Stimulated activated CD8-positive, alpha-beta memory T cell treated with anti-CD3 and anti-CD28 coated beads, Interleukin-4, amount 100 ng/mL, for 4 hours (primary cell): ENCODE measurements at places on chromosomes 3 and 15.

- DNase-seq = peak; percentile 57
Observed at GRCh38 chr15:31326875-31327668, 437 bp downstream of the KLF13 start.

- no peak for DNase-seq
Observed at GRCh38 chr3:69906351-69906966, 93.1 kb upstream of the SAMMSON start.

DNA sequence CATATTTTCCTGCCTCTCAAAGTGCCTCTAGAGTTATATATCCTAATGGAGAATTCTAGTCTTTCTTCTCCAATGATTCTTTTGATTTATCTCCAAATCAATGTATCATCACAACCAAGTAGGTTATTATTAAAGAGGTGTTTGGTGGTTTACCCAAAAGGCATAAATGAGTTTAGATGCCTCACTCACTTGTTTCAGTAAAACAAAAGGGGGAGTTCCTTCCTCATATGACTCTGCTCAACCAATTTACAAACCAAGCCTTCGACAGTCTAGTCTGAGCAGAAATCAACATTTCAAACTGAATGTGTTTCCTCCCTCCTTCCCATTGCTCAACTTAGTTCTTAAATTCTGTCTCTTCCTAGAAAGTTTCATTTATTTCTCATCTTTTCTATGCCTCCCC lies 116.5 kb downstream of the TNIK start:
- DNase-seq = no peak

- DNase-seq = no peak
Observed at GRCh38 chr15:74199297-74199652, 3.3 kb downstream of the STRA6 start.

GRCh38 chr3:98920166-98920565 lies 18.7 kb upstream of the DCBLD2 start:
- DNase-seq = no peak

DNA sequence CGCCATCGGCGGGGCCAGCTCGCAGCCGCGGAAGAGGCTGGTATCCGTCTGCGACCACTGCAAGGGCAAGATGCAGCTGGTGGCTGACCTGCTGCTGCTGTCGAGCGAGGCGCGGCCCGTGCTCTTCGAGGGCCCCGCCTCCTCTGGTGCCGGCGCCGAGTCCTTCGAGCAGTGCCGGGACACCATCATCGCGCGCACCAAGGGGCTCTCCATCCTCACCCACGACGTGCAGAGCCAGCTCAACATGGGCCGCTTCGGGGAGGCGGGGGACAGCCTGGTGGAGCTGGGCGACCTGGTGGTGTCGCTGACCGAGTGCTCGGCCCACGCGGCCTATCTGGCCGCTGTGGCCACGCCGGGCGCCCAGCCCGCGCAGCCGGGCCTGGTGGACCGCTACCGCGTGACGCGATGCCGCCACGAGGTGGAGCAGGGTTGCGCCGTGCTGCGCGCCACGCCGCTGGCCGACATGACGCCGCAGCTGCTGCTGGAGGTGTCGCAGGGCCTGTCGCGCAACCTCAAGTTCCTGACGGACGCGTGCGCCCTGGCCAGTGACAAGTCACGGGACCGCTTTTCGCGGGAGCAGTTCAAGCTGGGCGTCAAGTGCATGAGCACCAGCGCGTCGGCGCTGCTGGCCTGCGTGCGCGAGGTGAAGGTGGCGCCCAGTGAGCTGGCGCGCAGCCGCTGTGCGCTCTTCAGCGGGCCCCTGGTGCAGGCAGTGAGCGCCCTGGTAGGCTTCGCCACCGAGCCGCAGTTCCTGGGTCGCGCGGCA lies 1.8 kb downstream of the TLNRD1 start:
- no peak for DNase-seq

DNA sequence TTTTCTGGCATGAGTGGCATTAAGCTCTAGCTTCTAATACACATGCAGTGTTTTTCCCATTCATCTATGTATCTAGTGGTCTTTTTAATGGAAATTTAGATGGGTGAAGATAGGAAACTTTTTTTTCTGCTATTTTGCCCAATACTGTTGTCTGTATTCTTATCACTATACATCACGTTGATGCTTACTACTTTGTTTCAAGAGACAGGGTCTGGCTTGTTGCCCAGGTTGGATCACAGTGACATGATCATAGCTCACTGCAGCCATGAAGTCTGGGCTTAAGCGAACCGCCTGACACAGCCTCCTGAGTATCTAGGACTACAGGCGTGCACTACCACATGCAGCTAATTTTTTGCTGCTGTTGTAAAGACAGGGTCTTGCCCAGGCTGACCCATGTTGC lies 84.6 kb downstream of the PEAK1 start:
- DNase-seq = no peak

DNA sequence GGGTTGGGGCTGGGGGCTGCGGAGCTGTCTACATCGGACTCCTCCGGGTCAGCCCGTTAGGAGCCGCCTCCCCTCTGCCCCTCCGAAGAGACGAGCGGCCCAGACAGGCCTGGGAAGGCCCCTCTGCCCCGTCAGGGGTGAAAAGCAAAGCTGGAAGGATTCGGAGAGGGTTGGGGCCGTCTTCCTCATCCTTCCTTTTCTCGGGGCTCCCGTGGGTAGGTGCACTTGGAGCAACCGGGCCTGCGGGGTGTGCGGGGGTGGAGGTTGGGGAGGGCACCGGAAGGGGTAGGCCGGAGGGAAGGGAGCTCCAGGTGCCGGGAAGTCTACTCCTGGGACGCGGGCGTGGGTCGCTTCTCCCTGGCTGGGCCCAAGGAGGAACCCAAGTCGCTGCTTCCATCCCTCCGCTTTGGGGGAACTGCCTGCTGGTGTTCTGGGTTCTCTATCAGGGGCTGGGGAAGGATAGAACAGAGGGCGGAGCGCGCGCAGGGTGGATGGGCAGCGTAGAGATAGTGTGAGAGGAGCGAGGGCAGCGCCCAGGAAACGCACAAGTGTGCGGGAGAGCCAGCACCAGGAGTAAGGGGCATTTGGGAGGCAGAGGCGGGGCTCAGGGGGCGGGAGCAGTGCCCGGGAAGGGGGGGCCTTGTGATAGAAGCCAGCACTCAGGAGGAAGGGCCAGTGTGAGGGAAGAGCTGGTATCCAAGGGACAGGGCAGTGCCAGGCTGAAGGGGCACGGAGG lies 590 bp downstream of the POLR2H start:
- peak; percentile 5 for DNase-seq

DNA sequence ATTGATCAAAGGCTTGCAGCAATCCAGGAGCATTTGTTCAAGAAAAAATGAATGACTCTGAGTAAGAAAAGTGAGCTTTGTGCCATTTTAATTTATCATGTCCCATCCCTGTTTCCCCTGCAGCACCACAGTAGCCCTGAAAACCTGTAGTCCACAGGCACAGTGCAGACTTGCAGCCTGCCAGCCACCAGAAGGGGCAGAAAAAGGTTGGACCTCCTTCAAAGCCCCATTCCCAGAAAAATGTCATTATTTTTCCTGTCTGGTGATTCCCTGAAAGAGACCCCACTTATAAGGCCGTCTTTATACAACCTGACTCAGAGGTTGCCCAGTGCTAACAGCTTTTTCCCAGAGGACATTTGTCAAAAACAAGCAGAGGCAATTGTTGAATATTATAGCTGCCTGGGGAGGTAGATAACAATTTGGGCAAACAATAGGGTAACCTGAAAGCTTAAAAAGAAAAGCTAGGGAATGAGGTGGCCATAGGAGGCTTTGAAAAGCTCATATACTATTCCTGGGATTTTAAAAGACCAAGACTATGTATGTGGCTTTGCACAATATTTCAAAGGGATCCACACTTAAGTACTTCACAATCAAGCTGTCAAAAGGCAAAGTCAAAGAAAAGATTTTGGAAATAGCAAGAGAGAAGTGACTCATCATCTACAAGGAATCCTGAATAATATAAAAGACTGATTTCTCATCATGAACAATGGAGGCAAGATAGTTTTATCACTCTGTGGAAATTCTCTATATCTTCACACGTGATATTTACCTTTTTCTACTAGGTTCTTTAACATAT lies 136.8 kb upstream of the PLXNA1 start:
- no peak for DNase-seq

DNA sequence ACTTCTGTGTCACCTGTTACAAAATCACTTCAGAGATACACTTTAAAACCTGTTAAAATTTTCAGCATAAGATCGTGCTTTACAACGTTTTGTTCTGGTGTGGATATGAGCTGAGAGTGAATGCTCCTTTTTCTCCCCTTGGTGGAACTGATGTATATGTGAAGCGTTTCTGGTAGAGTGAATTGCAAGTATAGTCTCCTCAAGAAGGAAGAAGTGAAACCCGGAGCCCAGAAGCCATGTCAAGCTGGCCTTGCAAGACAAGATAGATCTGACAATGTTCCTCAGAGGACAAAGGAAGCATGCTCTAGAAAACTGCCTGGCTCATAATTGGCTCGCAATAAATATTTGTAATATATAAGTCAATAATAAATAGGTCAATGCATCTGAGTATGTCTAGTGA lies 23.6 kb downstream of the SERPINI2 start:
- no peak for DNase-seq

- no peak for DNase-seq
Observed at GRCh38 chr3:25046911-25047771, 380.9 kb upstream of the RARB start.

DNA sequence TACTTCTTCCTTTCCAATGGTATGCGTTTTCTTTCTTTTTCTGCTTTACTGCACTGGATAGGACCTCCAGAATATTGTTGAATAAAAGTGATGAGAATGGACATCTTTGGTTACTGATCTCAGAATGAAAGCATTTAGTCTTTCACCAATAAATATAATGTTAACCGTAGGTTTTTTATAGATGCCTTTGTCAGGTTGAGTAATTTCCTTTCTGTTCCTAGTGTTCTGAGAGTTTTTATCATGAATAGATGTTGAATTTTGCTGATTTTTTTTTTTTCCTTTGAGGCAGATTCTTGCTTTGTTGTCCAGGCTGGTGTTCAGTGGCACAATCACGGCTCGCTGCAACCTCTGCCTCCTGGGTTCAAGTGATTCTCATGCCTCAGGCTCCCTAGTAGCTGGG lies 158.4 kb downstream of the KLHL25 start:
- no peak for DNase-seq

GRCh38 chr3:102057781-102058421 lies 208.6 kb downstream of the NFKBIZ start:
- DNase-seq = no peak

DNA sequence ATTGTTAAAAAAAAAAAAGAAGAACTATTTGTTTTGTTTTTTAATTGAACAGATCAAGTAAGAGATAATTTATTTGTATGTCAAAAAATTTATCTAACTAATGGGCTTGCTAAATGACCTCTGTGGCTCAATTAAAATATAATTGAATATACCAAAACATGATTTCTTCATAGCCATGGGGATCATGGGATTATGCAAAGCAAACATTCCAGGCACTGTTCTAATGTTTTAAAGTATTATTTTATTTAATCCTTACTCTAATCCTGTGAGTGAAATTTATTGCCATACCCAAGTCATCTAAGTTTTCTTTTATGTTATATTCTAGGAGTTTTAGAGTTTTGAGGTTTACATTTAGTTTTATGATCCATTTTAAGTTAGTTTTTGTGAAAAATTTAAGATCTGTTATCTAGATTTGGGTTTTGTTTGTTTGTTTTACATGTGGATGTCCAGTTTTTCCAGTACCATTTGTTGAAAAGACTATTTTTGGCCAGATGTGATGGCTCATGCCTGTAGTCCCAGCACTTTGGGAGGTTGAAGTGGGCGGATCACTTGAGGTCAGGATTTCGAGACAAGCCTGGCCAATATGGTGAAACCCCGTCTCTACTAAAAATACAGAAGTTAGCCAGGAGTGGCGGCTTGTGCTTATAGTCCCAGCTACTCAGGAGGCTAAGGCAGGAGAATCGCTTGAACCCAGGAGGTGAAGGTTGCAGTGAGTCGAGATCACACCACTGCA lies 52.3 kb upstream of the CNOT10 start:
- DNase-seq = no peak

DNA sequence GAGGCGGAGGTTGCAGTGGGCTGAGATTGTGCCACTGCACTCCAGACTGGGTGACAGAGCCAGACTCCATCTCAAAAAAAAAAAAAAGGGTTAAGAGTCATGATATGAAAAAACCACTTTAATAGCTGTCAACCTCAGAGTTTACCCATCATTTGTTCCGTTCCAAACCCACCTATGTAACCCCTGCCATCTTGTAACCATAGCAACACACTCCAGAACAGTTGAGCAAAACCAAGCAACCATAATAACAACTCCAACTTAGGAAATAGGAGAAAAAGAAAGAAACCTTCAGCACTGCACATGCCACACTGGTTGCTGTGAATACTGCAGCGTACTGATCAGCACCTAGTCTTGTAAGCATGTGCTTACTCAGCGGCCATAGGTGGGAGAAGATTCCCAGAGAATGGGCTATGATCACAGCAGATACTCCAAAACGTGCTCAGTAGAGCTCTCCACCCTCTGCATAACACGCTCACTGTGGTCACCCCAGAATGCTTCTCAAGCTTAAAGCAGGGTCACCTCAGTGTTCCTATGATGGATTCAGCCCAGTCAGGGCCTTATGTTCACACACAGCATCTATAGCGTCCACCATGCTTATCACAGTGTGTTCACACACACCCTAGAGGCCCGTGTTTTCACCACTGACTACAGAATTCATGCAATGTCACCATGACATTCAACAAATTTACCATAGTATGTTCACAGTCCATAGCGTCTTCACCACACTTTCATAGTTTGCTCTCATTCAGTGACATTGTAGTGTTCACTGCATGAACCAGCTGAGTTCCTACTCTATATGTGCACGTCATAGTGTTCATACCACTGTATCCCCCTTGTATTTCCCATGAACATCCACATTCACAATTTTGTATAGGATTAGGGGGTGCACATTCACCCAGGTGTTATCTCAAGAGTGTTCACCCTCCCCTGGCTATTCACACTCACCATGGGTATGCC lies 6.5 kb upstream of the CILP start:
- DNase-seq = no peak

DNA sequence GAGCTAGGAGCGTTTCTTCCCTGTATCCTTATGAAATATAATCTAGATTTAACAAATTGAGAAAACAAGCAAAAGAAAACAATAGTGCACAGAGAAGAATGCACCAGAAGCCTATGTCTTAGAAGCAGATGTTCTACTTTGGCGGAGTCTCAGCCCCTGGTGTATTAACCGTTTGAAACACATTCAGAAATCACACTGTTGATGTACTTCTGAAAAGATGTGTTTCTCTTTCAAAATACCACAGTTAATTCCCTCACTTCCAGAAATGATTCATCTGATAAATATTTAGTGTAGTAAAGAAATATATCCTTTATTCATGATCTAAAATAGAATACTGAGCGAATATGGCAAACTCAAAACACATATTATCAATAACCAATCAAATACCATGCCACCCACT lies 77.7 kb downstream of the CBLB start:
- no peak for DNase-seq

- DNase-seq = no peak
Observed at GRCh38 chr15:32957219-32957618, 237.3 kb downstream of the FMN1 start.

- no peak for DNase-seq
Observed at GRCh38 chr15:89785064-89785773, 9.1 kb downstream of the MESP2 start.
